ENCODE measurements at places on chromosomes 13 and 19. TPM values are rescaled to one million over a fixed set of nuclear protein-coding genes. Genes with fewer than 3 reads are reported as not detected.

F10 gene
- not detected for total RNA-seq

SPIB gene
- total RNA-seq, result 0.75 TPM

ZNF99 gene
- total RNA-seq, result not detected

DMKN gene
- not detected for total RNA-seq

TMEM255B gene
- total RNA-seq, result 0.06 TPM

TUBA3C gene
- total RNA-seq, result not detected

ZIM2 gene
- total RNA-seq, result 4.6 TPM

All from A673 (cell line).